AG04450 (cell line): ENCODE measurements at places on chromosomes 2 and 18.

DNA sequence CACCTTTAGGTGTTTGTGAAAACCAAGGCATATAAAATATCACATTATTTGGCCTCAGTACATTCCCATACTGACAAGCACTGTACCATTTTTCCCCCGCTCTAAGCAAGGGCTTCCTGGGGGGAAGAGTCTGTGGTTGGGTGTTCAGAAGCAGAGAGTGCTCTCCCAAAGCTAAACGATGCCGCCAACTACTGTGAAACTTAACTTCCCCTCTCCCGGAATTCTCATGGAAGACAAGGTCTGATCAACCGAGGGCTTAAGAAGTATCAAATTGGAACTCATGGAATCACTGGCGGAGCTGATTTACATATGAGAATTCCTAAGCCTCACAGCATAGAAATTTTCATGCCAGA lies 433 bp upstream of the MFF start:
- no peak for DNase-seq

- DNase-seq = no peak
Observed at GRCh38 chr2:135219226-135219625, 167.1 kb downstream of the RAB3GAP1 start.

DNA sequence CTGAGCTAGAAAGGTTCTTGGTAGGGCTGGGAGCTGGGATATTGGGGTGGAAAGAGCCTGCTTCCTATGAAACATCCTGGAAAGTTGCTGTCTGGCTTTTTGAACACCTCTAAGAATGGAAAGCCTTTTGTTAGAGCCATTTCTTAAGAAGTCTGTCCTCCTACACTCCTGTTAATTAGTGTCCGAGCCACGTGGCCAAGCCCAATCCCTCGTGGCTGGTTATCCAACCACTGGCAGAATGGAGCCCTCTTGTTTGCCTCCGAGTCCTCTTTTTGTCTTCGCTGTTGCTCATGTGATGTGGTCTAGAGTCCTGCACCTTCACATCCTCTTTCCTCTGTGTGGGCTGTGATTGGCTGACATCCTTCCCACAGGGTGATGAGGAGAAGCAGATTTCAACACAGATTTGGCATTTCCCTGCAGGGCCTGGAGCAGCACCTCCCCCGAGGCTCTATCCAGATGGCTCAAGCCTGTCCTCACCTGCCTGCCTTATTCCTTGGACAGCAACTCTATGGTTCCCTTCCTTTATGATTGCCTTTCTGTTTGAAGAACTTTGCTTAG lies 8.2 kb upstream of the TOGARAM2 start:
- DNase-seq = no peak

DNA sequence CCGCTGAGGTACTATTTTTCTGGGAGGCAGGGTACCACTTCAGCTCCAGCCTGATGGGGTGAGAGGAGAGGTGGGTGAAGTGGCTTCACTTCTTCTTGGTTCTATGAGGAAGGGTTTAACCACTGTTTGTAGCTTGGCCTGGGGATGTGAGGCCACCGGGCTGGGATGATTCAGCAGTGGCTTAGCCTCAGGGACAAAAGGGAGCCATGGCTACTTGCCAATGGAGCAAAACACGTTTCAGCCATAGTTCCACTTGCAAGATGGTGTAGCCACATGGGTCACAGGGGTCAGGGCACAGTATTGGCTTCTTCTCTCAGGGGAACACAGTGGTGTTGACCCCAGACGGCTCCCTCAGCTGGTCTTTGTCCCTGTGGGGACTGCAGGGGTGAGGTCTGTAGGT lies 14.9 kb downstream of the ZDBF2 start:
- no peak for DNase-seq

DNA sequence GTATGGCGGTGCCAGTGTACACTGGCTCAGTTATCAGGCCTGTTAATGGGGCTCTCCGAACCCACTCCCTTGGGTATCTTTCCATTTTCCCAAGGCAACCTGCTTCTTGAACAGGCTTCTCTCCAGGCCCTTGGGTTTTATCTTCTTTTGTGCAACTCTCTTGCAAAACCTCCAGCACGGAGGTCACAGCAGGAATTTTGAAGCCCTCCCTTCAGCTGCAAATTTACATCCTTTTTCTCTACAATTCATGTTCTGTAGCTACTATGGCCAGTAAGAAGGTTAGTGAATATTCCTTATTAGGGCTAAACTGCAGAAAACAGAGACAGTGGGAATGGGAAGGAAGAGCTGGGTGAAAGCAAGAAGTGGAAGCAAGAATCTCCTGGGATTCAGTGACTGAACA lies 10.4 kb upstream of the NPAS2 start:
- no peak for DNase-seq

DNA sequence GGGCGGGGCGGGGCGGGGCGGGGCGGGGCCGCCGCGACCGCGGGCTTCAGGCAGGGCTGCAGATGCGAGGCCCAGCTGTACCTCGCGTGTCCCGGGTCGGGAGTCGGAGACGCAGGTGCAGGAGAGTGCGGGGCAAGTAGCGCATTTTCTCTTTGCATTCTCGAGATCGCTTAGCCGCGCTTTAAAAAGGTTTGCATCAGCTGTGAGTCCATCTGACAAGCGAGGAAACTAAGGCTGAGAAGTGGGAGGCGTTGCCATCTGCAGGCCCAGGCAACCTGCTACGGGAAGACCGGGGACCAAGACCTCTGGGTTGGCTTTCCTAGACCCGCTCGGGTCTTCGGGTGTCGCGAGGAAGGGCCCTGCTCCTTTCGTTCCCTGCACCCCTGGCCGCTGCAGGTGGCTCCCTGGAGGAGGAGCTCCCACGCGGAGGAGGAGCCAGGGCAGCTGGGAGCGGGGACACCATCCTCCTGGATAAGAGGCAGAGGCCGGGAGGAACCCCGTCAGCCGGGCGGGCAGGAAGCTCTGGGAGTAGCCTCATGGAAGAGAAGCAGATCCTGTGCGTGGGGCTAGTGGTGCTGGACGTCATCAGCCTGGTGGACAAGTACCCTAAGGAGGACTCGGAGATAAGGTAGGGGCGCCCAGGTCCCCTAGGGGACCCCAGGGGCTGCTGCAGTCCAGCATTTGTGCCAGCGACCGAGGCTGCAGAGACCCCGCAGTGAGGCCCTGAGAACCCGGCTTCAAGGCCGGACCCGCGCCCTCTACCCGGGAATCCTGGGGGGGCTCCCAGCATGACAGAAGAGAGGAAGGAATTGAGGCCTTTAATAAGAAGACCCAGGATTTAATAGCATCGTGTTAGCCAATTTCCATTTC lies at the start of gene KHK:
TSS of gene KHK (plus strand) at position 49 of the 870 bp plus-strand sequence. CDS start at position 537, 488 bp downstream.
- no peak for DNase-seq

- DNase-seq = no peak
Observed at GRCh38 chr2:3175568-3175955, 202.1 kb downstream of the EIPR1 start.

GRCh38 chr2:188623995-188624643 lies 332.4 kb downstream of the GULP1 start:
- DNase-seq = no peak

GRCh38 chr2:180191432-180192124 lies 184.5 kb upstream of the CWC22 start:
- no peak for DNase-seq

GRCh38 chr2:213162516-213163118 lies 11.2 kb upstream of the IKZF2 start:
- no peak for DNase-seq

GRCh38 chr18:13403786-13404549 lies 185.4 kb downstream of the LDLRAD4 start:
- DNase-seq = no peak

DNA sequence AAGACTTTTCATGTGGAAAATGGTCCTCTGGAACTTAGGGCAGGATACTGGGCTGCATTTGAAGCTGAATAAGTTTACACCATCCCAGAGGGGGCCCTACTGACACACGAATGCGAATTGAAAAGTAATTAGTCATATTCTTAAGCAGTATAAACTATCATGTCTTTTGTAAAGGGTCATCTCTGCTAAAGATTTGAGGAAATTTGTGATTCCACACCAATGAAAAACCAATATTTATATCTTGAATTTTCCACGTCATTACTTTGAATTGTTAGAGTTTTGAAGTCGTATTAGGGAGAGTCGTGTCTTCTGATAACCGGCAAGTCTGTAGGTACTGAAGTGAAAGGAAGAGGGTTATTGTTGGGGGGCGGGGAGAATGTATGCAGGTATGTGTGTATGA lies 4.1 kb upstream of the OTX1 start:
- no peak for DNase-seq

GRCh38 chr2:70566906-70567305 lies 13.3 kb upstream of the TGFA start:
- no peak for DNase-seq

- DNase-seq = no peak
Observed at GRCh38 chr2:172083628-172084394, 1.5 kb upstream of the DLX1 start.
